AML-193 (cell line): ENCODE measurements at places on chromosomes 7 and 10.

- no peak for DNase-seq
Measured at GRCh38 chr7:78264105-78264504, 465.5 kb downstream of the PHTF2 start.

GRCh38 chr7:93799750-93800357 lies 90.7 kb downstream of the TFPI2 start:
- peak; percentile 19 for DNase-seq

- DNase-seq = no peak
Measured at GRCh38 chr10:75773231-75773780, 341.9 kb downstream of the LRMDA start.

DNA sequence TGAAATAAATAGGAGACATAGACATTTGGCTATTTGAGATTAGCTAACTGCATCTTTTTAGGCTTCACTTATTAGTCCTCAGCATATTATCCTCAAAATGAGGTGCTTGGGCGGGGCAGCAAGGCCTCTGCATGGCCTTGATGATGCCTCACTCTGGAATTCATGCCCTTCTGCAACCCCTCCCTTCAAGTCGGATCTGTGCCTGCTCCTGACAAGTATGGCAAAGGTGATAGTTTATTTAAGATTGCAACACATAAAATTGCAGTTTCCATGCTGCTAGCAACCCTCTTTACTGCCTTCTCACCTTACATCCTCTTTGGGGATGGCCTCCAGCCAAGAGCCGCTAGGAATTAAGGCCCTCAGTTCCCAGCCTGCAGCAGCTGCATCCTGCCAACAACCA lies 241.3 kb upstream of the ADARB2 start:
- no peak for DNase-seq

- DNase-seq = no peak
Measured at GRCh38 chr7:154480817-154481216, 428.6 kb downstream of the DPP6 start.

- DNase-seq = no peak
Measured at GRCh38 chr7:127886248-127886647, 145.0 kb downstream of the LRRC4 start.

DNA sequence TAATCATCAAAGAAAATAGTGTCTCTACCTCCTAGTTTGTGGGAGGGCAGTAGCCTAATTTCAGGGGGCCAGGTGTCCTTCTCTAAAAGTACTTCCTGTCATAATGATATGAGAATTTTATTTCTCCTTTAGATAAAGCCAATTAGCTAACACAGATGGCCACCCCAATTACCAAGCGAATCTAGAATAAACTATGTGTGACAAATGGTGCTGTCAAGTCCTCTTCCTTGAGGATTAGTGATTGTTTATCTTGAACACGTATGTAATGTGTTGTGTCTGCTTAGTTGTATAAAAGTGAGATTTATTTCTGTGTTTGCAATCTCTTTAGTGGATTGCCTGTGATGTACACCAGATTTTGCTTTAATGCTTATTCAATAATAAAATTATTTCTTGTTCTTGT lies 1120.0 kb downstream of the SORCS1 start:
- no peak for DNase-seq

- no peak for DNase-seq
Measured at GRCh38 chr7:142420554-142421362, 162.9 kb upstream of the PRSS58 start.

DNA sequence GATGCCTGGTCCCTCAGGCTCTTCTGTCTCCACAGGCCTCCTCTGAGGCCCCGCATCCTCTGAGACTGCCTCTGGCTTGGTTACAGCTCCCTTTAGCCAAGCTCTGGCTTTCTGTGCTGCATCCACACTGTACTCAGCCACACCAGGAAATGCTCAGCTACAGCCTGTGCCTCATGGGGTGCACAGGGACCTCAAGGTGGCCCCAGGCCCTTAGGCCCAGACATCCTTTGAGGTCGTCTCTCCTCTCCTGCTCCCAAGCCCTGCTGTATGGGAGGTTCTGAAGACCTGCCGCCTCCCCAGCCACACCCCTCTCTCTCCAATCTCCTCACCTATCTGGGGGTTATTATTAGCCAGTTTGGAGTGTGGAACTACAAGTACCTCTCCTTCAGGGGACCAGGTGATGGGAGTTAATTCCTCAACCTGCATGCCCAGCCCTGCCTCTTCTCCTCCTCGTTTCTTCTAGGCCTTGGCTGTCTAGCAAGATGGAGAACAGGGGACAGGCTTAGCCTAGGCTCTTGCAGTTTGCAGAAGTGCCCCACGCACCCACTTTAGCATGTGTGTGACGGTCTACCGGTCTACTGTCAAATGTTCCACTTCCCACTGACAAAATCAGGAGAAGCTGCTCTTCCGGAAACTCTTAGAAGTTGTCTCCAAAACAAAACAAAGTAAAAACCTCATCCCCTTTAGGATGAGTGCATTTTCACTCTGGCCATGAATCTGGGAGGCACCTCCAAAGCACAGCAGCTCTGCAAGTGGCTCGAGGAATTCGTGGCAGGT lies 64.0 kb upstream of the WAC start:
- no peak for DNase-seq

DNA sequence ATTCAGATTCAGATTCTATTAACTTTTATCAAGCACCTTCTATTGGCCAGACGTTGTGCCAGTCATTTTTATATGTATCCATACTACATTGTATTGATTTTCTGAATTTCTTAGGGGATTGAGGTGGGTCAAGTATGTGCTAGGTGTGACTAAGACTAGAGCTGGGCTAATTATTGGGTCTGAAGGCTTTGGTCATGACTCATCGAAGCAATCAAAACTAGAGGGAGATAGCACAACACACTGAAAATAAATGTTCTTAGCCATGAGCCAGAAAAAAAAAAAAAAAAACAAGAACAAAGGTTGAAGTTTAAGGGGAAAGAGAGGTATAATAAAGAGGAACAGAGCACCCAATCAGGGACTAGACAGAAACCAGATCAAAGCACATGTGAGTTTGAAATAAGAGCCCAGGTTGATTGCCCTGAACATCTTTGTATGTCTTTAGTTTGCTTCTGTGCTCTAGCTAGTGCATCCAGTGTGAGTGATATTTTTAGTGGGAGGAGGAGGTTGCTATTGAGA lies 171.6 kb upstream of the FOXP2 start:
- DNase-seq = no peak

DNA sequence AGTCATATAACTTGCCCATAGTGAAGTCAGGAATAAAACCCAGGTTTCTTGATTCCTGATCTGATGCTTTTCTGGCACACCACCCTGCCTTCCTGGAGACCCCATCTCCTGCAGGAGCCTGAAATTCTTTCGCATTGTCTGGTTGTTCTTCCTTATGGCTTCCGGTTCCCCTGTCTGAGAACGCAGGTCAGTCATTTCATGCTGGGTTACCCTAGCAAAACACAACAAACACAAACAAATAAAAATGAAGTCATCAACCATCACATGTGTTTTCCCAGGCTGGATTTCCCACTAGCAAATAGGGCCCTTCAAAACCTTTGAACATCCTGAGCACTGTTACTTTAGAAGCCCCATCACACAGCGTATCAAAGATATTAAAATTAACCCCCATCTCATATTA lies 569.6 kb downstream of the LRMDA start:
- no peak for DNase-seq

GRCh38 chr10:49744091-49744685 lies 17.9 kb downstream of the OGDHL start:
- no peak for DNase-seq

DNA sequence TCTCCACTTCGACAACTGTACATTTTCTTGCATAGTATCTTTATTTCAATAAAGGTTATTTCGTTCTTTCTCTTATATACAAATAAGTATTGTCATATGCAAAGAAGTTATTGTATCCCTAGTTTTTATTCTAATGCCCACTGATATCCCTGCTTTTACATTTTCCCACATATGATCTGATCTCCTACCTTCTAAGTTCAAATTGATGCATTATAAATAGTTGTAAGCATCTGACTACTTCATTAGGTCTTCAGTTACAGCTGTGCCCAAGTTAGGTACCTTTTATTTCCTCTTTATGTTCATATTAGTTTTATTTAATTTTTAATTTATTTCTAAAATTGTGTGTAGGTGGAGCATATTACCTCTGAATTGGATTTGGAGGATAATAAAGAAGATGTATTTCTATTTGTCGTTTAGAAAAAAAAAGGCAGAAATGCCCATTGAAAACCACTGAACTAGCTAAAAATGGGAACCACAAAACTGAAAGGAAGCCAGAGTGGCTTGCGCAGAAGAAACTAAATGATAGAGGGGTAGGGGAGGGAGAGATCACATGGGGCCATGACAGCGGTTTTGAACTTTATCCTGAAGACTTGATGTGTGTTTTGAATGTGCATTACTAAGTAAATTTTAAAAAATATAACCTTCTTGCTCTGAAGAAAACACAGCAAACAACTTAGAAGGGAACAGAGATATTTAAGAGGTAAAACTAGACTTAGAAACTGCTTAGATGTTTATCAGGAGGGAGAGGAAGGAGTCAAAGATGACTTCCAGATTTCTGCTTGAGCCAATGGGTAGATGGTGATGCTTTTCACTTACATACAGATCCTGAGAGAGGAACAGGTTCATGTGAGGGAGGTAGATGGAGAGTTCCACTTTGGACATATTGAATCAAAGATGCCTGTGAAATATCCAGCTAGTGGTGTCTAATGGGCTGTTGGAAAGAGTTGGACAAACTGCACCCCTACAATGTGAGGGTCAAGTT lies 9.3 kb upstream of the ZC3HAV1L start:
- peak; percentile 47 for DNase-seq

DNA sequence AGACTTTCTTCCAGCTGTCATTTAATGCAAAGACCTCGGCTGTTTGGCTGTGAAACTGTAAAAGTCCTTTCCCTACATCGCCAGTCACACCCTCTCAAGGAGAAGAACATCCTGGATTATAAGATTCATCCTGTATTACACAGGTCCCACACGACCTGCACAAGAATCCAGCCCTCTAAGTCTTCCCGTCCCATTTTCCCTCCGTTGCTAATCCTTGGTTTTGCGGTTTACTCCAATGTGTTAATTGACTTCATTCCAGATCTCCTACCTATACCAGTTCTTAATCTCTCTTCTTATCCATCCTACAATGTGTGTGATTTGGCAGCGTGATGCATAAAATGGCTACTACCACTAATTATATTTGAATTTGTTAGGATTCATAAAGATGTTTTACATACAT lies 110.4 kb downstream of the COL28A1 start:
- no peak for DNase-seq

DNA sequence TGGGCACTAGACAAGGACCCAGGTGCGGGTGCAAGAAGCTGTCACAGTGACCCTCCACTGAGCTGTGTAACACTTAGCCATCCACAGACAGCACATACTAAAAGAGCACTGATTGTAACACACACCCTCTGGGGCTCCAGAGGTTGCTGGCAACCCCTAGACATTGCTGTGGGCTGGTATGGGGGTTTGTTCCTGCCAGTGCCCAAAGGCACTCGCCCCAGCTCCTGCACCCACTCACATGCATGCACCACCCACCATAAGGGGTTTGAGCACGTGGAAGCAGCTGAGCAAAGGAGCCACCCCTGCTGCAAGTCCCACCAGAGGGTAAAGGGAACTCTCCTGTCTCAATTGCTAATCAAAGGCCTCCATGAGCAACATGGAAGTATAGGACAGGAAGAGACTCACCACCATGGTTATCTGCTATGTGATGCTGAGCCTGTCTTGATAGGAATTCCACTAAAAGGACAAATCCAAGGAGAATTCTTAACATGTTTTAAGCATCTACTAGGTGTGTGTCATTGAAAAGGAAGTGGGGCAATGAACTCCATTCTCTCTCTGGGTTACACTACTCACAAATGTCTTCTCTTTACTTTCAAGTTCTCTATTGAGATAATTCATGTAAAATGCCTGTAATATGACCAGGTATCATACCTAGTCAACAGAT lies 103.1 kb downstream of the GFRA1 start:
- no peak for DNase-seq

GRCh38 chr10:36711361-36711760 lies 414.0 kb upstream of the ANKRD30A start:
- no peak for DNase-seq

DNA sequence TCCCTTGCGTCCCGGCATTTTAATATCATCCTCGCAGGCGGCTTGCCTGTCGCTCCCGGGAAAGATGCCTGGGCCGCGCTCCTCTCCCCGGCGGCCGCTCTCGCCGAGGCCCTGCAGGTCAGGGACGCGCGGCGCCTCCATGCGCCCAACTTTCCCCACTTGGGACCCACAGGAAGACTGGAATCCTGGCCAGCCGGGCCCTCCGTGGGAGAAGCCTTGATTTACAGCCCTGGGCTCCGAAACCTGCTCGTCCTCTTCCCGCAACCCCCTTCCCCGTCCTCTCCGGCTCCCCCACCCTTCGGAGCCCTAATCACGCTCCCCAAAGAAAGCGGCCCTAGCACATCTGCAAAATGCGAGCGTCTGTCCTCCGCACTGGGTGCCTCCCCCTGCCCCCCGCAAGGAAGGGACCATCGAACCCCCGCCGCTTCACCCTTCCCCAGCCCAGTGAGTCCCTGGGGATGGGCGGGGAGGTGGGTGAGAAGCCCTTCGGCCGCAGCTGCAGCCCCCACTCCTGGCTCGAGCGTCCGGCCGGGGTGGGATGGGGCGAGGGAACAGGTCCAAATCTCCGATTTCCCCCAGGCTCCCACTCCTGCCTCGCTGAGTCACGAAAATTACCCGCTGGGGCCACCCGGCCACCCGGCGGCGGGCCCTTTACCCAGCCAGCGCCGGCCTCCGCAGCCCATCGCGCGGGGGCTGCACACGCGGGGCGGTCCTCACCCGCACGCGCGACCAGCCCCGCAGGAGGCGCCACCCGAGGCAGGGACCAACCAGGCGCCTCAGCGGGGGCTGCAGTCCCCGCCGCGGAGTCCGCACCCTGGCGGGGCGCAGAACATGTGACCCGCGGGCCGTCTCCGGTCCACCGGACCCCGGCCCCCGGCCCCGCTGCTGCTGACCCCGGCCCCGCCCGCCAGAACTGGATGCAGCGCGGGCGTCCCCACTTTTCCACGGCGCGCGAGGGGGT lies 695 bp downstream of the HSPA12A start:
- DNase-seq = no peak

- no peak for DNase-seq
Measured at GRCh38 chr10:64080071-64080470, 558.9 kb downstream of the REEP3 start.

DNA sequence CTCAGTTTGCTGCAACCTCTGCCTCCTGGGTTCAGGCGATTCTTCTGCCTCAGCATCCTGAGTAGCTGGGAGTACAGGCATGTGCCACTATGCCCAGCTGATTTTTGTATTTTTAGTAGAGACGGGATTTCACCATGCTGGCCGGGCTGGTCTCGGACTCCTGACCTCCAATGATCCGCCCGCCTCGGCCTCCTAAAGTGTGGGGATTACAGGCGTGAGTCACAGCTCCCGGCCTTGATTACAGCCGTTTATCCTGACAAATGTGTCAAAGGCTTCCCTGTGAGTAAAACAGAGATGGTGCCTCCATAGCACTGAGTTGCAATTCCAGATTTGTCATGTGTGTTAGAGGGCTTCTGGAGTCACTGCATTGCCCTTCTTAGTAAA lies 273.7 kb downstream of the CCDC3 start:
- no peak for DNase-seq

GRCh38 chr10:1369197-1369596 lies 313.0 kb downstream of the WDR37 start:
- no peak for DNase-seq

- no peak for DNase-seq
Measured at GRCh38 chr10:35881320-35881719, 239.2 kb upstream of the FZD8 start.
